ENCODE measurements at places on chromosomes 2 and 18. TPM values are rescaled to one million over a fixed set of nuclear protein-coding genes. Genes with fewer than 3 reads are reported as not detected.

The SLC39A10 gene
- 50.9 TPM for total RNA-seq

The TNS1 gene
- 29.8 TPM for total RNA-seq

The STK11IP gene
- 30.0 TPM for total RNA-seq

The RESP18 gene
- not detected for total RNA-seq

The CHST9 gene
- not detected for total RNA-seq

The PSMA8 gene
- 1.2 TPM for total RNA-seq

The CCBE1 gene
- not detected for total RNA-seq

The PSTPIP2 gene
- total RNA-seq = 7.7 TPM

The GPR39 gene
- not detected for total RNA-seq

The MYO7B gene
- 1.2 TPM for total RNA-seq

The ST8SIA5 gene
- total RNA-seq = not detected

The COBLL1 gene
- total RNA-seq = not detected

- DNase-seq = peak; percentile 69
These were observed 91.6 kb upstream of the MGAT4A start for GRCh38 chr2:98822301-98823164.

- no peak for DNase-seq
These were observed 470.6 kb upstream of the HS6ST1 start for GRCh38 chr2:128789221-128789620.

DNA sequence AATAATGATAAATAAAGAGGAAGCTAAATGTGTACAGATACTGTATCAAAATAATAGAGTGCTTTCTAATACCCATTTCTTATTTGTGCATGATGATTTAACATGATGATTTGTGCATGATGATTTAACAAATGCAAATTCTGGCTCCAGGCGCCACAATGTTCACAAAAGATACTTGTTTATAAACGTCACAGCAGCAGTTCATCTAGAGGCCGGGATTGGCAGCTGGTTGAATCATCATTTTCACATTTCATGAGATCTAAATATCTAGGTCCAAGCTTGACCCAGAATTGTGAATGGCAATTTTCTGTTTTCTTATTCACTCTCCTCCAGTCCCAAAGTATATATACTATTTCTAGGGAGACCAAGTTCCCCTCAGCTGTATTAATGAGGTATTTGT lies 322.0 kb downstream of the SUCLG1 start:
- DNase-seq = no peak

- no peak for DNase-seq
These were observed 5.0 kb upstream of the ATP9B start for GRCh38 chr18:79064228-79064627.

GRCh38 chr2:61419129-61419528 lies 51.8 kb downstream of the USP34 start:
- peak; percentile 65 for DNase-seq

GRCh38 chr2:31401580-31401979 lies 13.0 kb downstream of the XDH start:
- no peak for DNase-seq

- no peak for DNase-seq
These were observed 27.7 kb upstream of the DNMT3A start for GRCh38 chr2:25369439-25369838.

GRCh38 chr18:44909191-44909719 lies 228.6 kb downstream of the SETBP1 start:
- no peak for DNase-seq

GRCh38 chr2:41963661-41964525 lies 83.9 kb upstream of the PKDCC start:
- no peak for DNase-seq

DNA sequence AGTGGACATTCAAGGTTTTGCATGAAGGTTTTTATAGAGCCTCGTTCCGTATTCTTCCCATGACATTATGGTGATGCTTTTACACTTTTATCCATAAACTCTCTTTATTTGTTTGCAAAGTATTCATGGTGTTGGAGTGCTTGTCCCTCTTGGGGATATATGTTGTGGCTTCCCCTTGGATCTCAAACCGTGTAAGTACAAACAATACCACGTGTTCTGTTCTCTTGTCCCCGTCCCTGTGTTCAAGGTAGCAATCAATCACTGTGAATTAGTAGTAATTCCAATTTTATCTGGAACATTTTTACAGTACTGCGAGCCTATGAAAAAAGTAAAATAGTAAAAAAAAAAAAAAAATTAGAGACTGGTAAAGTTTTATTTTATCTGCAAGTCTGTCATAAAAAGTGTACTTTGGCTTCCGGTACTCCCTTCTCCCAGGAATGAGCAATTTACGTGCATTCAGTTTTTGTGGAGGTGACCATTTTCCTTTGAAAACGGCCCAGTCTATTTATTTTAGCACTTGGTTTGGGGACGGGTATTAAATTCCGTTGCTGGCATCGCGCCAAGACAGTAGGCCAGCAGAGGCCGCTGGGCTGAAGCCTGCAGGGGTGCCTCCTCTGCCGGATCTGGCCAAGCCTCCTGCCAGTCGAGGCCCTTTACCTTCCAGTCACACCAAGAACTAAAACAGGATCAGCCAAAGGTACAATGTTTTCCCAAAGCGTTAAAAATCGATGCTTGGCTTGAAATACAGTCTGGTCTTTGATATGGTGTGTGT lies 175.7 kb downstream of the SOCS6 start:
- DNase-seq = peak; percentile 47

GRCh38 chr2:27822049-27822448 lies 50.5 kb downstream of the MRPL33 start:
- no peak for DNase-seq

- DNase-seq = no peak
These were observed 159.7 kb downstream of the CD226 start for GRCh38 chr18:69787825-69788547.

GRCh38 chr2:201618744-201619662 lies 24.3 kb downstream of the TMEM237 start:
- no peak for DNase-seq

GRCh38 chr2:212013626-212014025 lies 525.0 kb downstream of the ERBB4 start:
- DNase-seq = no peak

- DNase-seq = no peak
These were observed 30.6 kb downstream of the TMEM17 start for GRCh38 chr2:62475172-62476011.

GRCh38 chr2:238104691-238105371 lies 4.7 kb downstream of the ESPNL start:
- no peak for DNase-seq

- no peak for DNase-seq
These were observed 172.0 kb downstream of the MIB1 start for GRCh38 chr18:21912339-21913239.

- no peak for DNase-seq
These were observed 740 bp downstream of the CHMP3 start for GRCh38 chr2:86562485-86562921.

DNA sequence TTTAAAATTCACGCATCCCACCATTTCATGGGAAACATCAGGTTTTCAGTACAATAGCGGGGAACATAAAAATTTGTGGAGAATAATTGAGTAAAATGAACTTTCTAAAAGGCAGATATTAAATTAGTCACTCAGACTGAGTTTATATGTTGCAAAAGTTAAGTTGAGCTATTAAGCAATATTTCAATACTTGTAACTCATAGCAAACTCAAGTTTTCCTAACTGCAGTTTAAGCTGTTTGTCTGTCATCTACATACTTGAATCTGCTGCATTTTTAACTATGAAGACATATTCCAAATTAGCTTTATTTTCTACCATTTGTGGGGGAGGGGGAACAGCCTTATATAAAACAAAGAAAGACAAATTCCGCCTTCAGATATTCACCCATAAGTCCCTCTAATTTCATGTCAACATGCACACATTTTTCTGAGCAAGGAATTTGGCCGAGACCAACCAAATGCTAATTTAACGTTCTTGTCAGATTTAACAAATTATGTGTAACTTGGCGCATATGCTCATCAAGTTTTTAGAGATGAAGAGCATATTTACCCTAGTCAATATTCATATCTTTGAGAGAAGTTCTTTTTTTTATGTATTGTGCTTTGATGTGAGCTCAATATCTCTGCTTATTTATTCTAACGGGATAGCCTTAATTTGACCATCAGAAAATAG lies 462.9 kb downstream of the TXNL1 start:
- DNase-seq = no peak

- peak; percentile 43 for DNase-seq
These were observed 344.0 kb upstream of the DDX18 start for GRCh38 chr2:117470311-117471095.

DNA sequence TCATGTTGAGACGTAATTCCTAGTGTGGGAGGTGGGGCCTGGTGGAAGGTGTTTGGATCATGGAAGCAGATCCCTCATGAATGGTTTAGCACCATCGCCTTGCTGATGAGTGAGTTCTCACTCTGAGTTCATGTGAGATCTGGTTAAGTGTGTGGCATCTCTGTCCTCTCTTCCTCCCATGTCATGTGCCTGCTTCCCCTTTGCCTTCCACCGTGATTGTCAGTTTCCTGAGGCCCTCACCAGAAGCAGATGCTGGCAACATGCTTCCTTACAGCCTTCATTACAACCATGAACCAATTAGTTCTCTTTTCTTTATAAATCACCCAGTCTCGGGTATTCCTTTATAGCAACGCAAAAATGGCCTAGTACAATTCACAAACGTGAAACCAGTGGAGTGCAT lies 14.6 kb upstream of the MCM6 start:
- no peak for DNase-seq

- no peak for DNase-seq
These were observed 54.8 kb downstream of the KCNS3 start for GRCh38 chr2:17933256-17933655.

DNA sequence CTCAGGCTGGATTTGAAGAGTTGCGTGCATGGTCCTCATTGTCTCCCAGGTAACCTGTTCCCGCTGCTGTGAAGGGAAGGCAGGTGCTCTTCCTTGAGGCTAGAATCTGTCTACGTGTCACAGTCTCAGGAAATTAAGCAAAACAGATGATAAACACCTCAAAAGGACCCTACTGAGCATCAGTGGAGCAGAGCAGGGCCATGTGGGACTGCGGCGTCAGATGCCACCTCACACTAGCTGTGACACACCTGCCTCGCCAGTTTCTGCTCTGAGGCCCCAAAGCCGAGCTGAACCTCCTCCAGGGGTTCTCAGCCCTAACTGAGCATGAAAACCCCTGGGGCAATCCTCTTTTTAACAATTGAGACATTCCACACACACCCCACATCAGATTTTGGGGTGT lies 2.0 kb downstream of the C2orf92 start:
- no peak for DNase-seq

DNA sequence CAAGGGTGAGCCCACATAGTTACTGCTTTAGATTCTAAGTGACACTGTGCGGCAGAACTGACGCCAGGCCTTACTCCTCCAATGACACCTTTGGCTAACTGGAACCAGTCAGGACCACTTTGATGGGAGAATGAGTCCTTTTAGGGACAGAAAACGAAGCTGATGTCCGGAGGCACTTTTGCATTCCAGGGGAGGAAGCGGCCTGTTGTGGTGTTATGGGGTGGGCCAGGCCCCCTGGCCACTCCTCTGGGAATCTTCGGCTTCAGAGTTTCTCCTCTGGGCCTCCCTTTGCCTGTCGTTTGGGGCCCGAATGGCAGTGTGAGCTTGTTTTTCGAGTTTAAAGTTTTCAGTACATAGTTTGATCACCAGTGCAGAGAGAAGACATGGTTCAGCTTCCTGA lies 65.9 kb downstream of the MBP start:
- no peak for DNase-seq

DNA sequence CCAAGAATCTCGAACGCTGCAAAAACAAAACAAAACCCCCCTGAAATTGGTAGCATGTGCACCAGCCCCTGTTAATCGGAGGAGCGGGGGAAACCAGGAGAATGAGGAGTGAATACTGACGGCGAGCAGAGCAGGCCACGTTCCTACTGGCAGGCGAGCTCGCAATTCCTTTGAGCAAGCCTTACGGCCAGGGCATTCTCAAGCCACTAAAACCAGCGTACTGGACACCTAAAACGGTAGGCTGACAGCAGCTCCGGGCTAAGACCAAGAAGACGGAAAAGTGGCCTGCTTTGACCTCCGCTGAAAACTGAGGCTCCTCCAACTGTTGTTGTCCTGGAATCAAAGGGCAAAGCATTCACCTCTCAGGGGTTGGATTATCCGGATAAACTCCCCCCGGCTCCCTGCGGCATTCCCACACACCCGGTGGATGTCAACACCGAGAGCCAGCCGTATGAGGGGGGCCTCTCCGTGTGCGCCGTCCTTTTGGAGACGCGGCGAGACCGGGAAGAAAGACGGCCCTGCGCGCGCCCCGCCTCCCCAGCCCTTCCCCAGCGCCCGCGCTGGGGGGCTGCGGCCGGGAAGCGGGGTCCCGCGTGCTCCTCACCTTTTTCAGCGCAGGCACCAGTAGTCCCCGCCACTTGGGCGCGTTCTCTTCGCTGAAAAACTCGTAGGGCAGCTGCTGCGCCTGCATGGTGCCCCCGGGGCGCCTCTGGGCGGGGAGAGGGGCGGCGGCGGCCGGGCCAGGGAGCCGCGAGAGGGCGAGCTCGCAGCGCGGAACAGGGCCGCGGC lies 925 bp downstream of the SOS1 start:
- peak; percentile 66 for DNase-seq

- no peak for DNase-seq
These were observed 337.4 kb downstream of the LPIN1 start for GRCh38 chr2:12083713-12084419.

GRCh38 chr2:173231042-173231441 lies 123.6 kb upstream of the CDCA7 start:
- no peak for DNase-seq

GRCh38 chr2:121804997-121805765 lies 49.7 kb downstream of the TSN start:
- DNase-seq = no peak

DNA sequence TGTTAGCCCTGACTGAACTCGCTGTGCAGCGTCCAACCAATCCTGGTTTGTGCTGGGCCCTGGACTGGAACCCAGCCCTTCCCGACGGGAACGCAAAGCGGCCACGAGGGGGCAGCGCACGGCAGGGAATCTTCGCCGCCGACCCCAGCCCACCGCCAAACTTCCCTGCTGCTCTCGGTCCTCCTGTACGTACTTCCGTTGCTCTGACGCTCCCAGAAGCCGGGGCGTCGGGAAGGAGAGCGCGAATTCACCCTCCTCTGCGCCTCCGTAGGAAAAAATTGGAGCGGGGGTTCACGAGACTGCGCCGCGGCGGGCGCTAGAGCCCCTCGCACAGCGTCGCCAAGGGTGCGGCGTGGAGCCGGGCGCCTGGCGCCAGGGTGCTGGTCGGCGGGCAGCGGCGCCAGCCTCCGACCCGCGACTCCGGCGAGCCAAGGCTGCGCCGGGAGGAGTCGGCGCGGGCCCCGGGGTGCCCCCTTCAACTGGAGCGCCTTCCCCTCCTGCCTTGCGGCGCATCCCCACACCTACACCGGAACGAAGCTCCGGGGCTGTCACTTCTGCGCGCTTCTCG lies 873 bp upstream of the SH3RF3 start:
- peak; percentile 64 for DNase-seq

DNA sequence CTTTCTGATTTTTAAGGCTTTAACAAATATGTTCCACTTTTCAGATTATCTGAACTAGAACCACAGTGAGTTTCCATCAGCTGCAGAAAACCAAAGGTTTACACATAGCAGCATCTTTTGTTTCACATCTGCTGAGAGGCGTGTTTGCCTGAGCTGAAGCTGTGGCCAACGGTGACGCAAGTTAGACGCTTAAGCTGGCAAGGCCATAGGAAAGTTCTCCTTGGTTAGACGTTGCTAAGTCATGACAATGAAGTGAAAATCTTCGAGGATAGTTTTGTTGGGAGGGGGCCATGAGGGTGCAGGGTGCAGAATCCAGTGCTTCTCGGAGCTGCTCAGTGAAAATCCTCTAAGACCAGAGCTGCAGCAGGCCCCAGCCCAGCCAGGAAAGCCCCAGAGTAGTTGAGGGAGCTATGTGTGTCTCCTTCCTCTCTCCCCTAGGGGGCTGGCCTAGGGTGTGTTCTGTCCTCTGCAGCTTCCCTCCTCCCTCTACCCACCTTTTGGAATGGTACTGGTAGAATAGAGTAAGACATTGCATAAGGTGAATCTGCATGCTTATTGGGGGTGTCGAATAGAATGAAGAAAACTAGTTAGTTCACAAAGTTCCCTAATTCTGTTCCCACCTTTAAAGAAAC lies 105.4 kb downstream of the FHOD3 start:
- no peak for DNase-seq
